ENCODE measurements at places on chromosomes 5 and 9.

GRCh38 chr5:58887311-58887710 lies 304.4 kb downstream of the RAB3C start:
- H3K4me3 ChIP-seq = no peak overlapping the region
- DNase-seq = no peak
- peaks cover 4% of the 10 kb centered on the region for H3K4me1 ChIP-seq
- H3K36me3 ChIP-seq = no peaks in the 10 kb centered on the region
- no peak overlapping the region for H3K27ac ChIP-seq

DNA sequence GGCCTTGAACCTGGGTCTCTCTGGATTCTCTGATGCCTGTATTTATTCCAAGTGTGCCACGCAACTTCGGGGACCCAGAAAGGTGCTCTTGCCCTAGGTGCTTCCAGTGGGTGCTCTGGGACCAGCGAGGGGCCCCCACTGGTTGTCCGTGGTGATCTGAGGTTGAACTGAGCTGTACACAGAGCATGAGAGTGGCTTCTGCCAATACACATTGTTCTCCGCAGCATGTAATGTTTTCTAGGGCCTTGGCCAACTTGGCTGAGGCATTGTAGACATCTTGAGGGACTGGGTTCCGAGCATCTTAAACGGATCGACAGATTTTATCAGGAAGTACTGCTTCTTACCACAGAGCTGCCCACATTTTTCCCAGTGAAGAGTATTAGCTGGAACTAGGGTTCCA lies 117.9 kb downstream of the MTX3 start:
- H3K4me1 ChIP-seq = no peaks in the 10 kb centered on the region
- no peak overlapping the region for H3K27ac ChIP-seq
- DNase-seq = no peak
- H3K4me3 ChIP-seq = no peak overlapping the region

DNA sequence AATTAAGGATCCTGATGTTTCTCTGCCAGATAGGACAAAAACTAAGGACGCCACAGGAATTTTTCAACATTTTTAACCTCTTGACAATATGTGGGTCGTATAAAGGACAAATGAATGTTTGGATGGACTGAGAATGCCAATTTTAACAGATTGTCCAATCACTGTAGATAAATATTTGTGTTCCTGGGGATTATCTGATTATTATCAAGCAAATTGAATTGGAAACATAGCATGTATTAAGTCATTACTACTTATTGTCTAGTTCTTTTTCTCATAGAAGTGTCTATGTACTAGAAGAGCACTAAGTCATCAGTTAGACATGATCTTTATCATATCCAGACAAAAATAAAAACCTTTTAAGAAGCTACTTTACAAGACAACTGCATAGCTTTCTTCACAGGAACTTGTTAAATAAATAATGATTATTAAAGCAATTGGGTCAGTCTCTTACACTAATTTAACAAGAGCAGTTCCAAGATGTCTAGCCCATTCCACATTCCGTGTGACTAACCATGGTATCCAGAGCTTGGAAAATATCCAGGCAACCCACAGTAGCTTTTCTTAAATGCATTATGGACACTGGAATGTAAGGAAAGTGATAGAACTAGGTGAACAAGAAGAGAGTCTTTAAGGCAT lies 127.5 kb upstream of the CDKN2B start:
- H3K36me3 ChIP-seq = no peaks in the 10 kb centered on the region
- no peak for DNase-seq
- H3K27ac ChIP-seq = no peak overlapping the region
- peaks cover 11% of the 10 kb centered on the region for H3K27me3 ChIP-seq
- no peak overlapping the region for H3K4me3 ChIP-seq

- no peak for DNase-seq
- H3K27ac ChIP-seq = no peak overlapping the region
- H3K4me3 ChIP-seq = no peak overlapping the region
- peaks cover 9% of the 10 kb centered on the region for H3K4me1 ChIP-seq
- peaks cover 6% of the 10 kb centered on the region for H3K36me3 ChIP-seq
These were observed 56.9 kb downstream of the HOMER1 start for GRCh38 chr5:79456890-79457583.

DNA sequence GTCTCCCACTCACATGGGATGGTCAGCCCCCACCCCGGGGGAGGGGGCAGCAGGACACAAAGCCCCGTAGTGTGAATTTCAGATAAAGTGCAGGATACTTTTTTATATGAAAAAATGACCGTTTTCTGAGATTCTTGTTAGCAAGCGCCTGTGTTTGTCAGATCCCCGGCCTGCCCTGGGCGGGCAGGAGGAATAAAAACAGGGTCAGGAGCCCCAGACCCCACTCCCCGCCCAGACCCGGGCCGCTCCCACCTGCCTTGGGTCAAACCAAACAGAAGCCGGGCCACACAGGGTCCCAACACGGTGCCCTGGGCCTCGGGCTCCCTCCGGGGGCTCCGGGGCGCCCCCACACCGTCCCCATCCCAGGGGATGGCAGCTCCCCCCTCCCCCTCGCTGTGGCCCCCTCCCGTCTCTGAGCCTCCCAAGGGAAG lies 13.5 kb upstream of the NRARP start:
- DNase-seq = no peak
- peaks cover 12% of the 10 kb centered on the region for H3K4me1 ChIP-seq
- H3K4me3 ChIP-seq = no peak overlapping the region
- no peak overlapping the region for H3K27ac ChIP-seq

DNA sequence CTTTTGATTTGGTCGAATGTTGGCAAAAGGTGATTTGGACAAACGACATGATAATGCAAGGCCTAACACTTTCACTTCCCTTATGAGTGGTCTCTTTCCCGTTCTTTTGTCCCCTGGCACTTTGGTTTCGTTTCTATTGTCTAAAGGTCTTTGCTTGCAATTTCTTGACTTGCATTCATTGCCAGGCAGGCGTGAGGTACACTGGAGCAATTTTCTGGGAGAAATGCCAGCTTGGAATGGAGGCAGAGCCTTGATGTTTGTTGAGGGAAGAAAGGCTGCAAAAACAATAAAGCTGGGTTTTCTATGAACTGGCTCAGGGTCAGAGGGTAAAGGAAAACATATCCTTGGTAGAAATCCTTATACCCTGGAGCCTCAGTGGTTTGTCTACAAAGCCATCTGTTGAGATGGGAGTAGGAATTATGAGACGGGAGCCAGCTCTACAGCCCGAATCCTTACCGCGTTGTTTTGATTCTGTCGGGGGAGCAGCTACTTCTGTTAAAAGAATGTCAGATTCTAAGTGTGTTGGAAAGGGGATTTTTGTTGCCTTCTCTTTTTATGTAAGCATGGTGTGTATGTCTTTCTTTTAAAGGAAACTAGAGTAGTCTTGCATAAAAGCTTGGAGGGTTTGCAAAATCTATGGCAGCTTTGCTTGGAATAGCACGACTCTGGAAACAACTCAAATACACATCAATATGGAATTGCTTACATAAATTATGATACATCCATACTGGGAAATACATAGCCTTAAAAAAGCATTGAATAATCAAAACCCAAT lies 158.9 kb downstream of the RMI1 start:
- H3K36me3 ChIP-seq = no peaks in the 10 kb centered on the region
- no peak overlapping the region for H3K27ac ChIP-seq
- no peak for DNase-seq
- peaks cover 9% of the 10 kb centered on the region for H3K4me1 ChIP-seq

DNA sequence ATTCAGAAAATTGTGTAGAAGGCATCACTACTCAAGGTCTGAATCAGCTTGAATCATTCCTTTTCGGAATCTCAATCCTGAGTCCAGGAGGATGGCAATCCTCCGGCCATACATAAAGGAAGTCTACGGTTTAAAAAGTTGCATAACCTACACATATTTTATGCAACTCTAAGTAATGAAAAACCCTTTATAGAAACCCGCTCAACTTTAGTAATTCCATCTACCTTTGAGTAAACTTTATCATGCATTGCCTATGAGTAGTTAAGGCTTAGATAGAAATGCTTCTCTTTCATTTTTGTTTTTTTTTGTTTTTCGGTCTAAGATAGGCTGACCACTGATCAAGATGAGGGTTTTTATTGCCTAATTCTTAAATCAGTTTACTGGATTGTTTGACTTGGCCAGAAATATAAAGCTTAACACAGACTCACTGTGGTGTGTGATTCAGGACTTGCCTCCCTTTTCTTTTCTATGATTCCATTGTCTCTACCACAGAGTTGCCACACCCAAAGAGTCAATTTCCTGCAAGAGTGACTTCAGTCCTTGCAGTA lies 85.0 kb downstream of the LURAP1L start:
- H3K36me3 ChIP-seq = no peaks in the 10 kb centered on the region
- no peak overlapping the region for H3K27ac ChIP-seq
- no peak for DNase-seq
- no peaks in the 10 kb centered on the region for H3K27me3 ChIP-seq
